NCI-H1105 (cell line): ENCODE measurements at places on chromosomes 6 and 20.

GRCh38 chr6:125077453-125077852, 76.1 kb upstream of the TPD52L1 start:
- no peak for DNase-seq

DNA sequence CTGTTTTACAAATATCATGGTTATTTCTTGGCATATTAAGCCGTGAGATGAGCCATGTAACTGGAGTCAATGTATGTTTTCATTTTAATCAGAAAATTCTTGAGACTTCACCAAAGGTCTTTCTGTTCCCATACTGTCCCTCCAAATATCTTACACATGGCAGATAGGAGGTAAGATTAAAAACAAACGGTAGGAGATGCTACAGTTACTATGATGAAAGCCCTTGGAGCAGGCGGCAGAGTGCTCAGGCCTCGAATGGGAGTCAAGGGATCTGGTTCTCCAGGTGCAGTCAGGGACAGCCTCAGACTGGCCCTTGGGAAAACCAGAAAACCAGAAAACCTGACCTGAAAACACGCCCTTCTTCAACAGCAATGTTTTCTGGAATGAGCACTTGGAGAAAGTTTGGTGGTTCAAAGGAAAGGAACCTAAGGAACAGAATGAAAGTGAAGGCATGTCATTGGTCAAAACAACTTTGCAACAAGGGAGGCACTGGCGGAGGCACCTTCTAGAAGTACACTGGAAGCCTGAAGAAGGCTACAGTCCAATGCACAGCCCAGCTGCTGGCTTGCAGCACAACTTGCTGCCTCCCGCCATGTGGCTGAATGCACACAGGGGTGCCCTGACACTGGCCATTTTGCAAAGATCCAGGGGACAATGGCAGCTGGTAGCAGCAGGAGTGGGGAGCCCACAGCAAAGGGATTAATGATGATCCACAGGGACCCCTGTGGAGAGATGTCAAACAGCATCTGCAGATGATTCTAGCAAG, 17.4 kb upstream of the FOXO3 start:
- DNase-seq = no peak

DNA sequence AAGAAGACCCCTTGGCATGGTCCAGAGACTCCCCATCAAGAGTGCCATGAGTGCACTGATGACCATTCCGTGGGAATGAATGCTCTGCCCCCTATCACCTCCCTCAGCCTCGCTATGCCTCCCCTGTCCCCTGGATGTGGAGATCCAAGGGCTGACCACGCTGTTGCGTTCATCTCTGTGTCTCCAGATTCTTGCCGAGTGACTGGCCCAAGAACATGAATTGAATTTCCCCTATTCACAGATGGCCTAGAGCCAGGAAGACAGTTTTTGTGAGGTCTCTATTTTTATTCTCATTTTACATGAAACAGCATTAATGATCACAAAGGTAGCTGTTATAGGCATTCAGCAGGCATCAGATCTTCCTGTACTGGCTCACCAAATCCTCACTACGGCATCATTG, 33.6 kb downstream of the MAFB start:
- DNase-seq = no peak

GRCh38 chr6:16836144-16836981, 75.1 kb upstream of the ATXN1 start:
- DNase-seq = no peak

- DNase-seq = no peak
These were observed 82.0 kb downstream of the PKIB start for GRCh38 chr6:122692175-122692598.

DNA sequence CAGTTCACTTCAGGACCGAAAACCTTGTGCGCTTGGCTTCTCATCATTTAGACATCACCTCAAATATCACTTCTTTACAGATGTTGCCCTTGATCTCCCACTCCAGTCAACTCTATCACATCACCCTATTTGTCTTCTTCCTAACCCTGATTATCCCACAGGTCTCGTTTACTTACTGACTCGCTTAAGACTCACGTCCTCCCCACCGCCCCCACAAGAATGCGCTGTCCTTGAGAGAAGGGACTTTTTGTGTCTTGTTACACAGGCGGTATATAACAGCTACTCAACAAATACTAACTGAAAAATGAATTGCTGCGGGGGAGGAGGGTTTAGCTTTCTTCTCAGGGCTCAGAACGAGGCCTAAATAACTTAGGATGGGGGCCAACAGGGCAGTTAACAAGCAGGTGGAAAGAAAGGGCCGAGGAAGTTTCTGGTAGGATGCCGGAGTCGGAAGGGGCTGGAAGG, 527 bp downstream of the TOMM34 start:
- no peak for DNase-seq

DNA sequence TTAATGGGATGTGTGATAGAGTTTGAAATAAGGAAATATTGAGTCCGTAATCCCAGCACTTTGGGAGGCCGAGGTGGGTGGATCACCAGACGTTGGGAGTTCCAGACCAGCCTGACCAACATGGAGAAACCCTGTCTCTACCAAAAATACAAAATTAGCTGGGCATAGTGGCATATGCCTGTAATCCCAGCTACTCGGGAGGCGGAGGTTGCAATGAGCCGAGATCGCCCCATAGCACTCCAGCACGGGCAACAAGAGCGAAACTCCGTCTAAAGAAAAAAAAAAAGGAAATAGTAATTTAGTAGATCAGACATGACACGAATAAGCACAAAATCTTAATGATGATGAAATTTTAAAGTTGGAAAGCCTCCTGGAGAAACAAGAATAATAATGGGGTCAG, 14.8 kb downstream of the GJA1 start:
- no peak for DNase-seq

- DNase-seq = no peak
These were observed 40.2 kb downstream of the HBS1L start for GRCh38 chr6:135014353-135014832.
